Activated T-cell treated with anti-CD3 and anti-CD28 coated beads, Interleukin-2, amount 50 U/mL, for 24 hours (primary cell): ENCODE measurements at places on chromosomes 2 and 18.

DNA sequence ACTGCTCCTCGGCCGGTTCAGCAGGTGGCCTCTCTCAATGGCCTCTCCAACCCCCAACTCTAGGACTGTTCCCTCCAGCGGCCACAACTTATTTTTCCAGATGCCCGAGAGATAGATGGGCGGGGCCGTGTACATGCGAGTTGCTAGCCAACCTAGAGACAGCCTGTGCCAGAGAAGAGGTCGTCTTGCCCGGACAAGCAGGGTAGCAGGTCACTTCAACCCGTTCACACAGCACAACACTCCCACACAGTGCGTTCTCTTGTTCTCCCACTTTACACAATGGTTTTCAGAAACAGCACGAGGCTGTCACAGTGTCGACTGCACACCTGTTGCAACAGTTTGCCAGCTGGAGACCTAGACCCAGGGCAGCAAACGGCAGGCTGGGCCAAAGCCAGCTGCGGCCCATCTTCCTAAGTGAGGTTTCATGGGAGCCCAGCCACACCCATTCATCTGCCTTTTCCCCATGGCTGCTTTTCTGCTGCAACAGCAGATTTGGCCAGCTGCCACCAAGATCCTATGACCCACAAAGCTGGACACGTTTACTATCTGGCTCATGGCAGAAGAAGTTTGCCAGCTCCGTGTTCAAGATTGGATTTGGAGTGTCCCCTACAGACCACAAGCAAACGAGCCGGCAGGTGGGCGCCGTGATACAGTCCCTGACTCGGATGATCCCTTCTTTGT, 7.3 kb upstream of the PRLH start:
- no peak for DNase-seq

GRCh38 chr2:147628971-147629421, 215.8 kb upstream of the ACVR2A start:
- DNase-seq: no peak

- no peak for DNase-seq
Measured at GRCh38 chr18:51164761-51165281, 32.7 kb downstream of the MEX3C start.

DNA sequence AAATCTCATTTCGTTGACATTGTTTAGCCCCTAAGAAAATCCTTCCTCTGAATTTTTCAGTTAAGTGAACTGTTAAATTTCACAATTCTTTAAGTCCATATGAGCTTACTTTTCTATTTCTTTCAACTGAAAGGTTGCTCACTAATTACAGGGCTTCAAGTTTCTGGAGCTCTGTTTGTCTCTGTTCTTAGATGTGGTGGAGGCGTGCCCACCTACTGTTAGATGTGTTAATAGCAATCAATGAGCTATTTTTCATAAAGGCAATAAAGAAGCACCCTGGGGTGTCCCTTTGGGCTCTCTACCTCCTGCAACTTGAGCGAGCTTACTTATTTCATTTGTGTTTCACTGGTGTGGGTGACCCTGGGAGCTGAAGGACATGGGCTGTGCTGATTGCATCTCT, 25.0 kb downstream of the CREG2 start:
- DNase-seq: no peak

GRCh38 chr2:44668336-44668735, 273.2 kb upstream of the SIX3 start:
- DNase-seq: no peak

DNA sequence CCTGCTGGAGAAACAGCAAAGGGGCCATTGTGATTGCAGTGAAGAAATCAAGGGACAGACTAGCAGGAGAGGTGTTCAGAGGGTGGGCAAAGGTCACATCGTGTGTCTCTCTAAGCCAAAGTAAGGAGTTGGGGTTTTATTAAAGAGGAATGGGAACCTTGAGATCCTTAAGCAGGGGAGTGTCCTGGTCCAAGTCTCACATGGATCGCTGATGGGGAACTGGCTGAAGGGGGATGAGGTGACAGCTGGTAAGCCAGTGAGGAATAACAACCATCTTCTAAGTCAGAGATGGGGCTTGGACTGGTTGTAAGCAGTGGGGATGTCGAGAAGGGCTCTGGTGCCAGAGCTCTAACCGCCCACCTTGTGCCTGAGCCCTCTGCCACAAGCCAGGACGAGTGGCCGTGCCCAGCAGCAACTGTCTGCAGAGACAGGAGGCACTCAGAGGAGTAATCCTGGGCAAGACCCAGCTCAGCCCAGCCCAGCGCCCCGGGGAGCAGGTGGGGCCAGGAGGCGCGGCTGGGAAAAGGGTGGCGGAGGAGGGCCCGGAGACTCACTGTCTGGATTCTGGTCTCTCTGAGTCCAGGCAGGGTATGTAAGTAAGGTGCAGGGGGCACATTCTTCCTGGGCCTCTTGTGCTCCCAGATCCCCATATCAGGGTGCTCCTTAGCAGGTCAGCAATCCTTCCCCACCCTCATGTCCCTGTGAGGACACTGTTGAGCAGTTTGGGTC, 13.7 kb downstream of the WNT10A start:
- no peak for DNase-seq

DNA sequence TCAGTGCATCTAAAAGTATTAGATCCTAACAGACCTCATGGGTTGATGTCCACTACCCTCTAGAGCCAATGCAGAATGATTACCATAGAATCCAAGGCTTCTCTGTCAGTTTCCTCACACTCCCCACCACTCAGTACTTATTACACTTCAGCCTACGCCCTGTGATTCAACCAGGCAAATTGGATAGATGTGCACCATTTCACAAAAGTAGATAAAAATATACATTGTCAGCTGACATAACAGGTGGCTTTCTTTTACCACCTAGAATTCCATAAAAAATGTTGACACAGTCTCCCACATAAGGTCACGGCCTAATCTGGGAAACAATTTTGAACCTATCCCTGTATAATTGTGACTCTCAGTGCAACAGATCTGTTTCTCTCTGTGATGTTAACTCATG, 144.9 kb downstream of the CERS6 start:
- no peak for DNase-seq
